ENCODE measurements at places on chromosomes 6 and 20.

DNA sequence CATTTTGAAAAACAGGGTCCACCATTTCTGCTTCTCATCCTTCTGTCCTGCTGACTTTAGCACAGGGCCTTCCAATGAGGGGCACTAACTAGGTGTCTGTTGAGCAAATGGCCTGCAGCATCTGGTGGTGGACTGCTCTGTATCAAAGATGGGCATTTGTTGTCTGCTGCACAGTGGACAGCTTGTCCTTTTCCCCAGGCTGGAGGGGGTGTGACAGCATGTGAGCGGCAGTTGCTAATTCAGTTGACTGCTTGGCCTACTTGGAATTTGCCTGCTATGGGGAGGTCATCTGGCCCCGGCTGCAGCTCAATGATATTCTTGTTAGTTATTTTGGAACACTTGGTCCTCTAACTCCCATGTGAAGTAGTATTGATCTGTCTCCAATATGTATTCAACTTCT, 93.7 kb downstream of the SH3BGRL2 start:
- DNase-seq, result no peak

DNA sequence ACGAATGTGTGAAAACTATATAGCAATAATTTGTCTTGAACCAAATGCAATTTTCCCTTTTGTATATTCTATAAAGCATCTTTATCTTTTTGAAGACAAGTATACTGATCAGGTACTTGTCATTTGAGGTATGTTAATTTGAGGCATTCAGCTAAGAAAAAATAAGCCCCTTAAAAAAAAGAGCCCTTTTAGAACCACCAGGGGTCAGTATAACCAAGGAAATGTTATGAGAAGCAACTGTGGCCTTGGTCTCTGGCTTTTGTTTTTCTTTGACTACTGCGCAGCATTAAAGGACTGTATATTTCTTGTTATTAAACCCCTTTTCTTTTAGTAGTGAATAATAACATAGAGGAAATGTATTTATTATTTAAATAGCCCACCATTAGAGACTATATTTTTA, 43.1 kb downstream of the CD109 start:
- DNase-seq, result peak; percentile 69

DNA sequence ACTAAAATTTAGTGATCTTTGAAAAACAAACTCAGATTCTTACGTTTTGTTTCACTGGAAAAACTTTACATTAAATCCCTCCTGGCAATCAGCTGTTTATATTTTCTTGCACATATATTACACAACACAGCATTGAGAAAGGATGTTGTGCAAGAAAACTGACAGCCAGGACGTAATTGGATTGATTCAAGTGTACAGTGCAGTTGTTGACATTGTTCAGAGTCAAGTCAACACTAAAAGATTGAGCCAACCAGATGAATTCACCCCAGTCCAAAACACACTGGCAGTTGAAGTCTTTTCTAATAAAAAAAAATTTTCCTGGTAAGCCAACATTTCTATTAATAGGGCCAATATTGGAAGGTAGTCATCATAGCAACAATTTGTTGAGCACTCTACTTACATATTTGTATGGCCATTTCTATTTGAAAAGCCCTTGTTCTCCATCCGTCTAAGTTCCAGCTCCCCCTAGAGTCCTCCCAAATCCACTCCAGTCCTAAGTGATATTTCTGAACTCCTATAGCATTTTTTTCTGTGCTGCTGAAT, 20.9 kb upstream of the VNN1 start:
- DNase-seq, result no peak

GRCh38 chr20:62178316-62179161, 4.3 kb upstream of the MTG2 start:
- DNase-seq, result no peak

DNA sequence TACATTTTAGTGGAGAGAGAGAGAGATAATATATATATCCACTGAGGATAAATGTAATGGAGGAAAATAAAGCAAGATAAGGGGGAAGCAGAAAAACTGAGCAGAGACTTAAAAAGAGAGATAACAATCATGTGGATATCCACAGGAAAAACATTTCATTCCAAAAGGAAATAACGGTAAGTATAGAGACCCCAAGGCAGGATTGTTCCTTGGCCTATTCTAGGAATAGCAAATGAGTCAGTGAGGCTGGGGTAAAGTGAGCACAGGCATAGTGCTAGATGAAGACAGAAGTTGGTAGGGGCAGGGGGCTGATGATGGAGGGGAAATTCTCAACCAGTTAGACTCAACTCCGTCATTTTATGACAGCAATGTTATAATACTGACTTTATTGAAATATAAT, 11.2 kb downstream of the CDC40 start:
- no peak for DNase-seq

- DNase-seq, result no peak
Measured at GRCh38 chr20:35296101-35296554, 3.9 kb upstream of the FAM83C start.

DNA sequence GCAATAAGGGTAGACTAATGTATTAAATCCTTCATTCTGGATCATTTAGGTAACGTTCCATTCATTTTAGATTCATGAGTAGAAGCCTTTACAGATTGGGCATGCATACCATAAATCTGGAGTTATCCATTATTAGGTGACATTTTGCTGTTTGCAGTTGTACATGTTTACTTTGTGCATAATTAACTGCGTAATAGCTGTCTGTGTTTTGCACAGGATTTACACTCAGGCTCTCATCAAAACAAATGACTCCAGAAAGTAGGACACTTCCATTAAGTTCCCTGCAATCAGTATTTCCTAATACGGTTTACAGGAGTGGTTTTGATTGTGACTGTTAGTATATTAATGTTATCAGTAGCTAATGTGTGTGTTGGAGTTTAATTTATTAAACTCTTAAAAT, 997.4 kb downstream of the HACE1 start:
- DNase-seq, result no peak

DNA sequence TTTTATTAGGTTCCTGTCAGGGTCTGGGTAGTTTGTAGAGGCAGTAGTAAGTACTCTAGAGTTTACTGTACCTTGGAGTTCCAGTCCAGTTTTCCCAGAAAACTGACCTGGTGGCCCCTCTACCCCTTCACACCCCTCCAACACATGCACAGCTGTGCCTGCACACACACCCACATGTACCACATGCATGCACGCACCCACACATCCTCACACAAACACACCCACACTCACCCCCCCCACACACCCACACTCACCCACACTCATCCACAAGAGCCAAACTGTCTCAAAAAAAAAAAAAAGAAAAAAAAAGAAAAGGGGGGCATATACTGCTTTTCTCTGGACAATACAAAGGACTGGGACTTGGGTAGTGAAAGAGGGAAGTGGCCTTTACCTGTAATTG, 570.5 kb downstream of the QKI start:
- DNase-seq, result no peak

GRCh38 chr6:41901882-41902519, 6.8 kb upstream of the USP49 start:
- no peak for DNase-seq

GRCh38 chr20:53405139-53405538, 188.5 kb downstream of the ZNF217 start:
- DNase-seq, result no peak

- no peak for DNase-seq
Measured at GRCh38 chr6:111722179-111722731, 116.6 kb upstream of the TRAF3IP2 start.

GRCh38 chr6:27019651-27020552, 227.6 kb upstream of the PRSS16 start:
- peak; percentile 87 for DNase-seq

All from NCI-H510A treated with DMSO at 0.1 percent for 48 hours (cell line).